ENCODE measurements at places on chromosomes 1 and 21. TPM values are rescaled to one million over a fixed set of nuclear protein-coding genes. Genes with fewer than 3 reads are reported as not detected.

DNA sequence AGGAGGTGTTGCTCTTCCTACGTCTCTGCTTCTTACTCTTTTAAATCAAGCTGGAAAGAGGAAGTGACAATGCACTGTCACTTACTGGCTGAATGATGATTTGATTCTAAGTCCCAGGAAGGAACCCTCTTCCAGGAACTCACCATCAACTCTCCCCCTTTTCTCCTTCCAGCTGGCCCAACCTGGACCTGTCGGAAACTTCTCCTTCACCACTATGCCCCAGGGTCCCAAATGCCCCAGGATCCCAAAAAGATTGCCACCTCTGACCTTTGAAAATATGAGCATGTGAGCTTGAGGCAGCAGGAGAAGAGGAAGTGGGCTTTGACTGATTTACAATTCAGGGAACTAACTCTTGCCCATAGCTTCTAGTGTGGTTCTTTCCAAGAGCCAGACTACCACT is 5.3 kb upstream of the ADAMTS5 start:
- no peak for ATAC-seq

The KMO gene
- 0.05 TPM for total RNA-seq

- no peak for ATAC-seq
These were observed 108.8 kb downstream of the NRIP1 start for GRCh38 chr21:14955936-14956520.

The ETNK2 gene
- total RNA-seq: 22.1 TPM

GRCh38 chr1:113694910-113695309 is 64.4 kb downstream of the PHTF1 start:
- no peak for ATAC-seq

- ATAC-seq: no peak
These were observed 159.8 kb downstream of the PBX1 start for GRCh38 chr1:164718821-164719220.

The SPRR2A gene
- 1.2 TPM for total RNA-seq

GRCh38 chr1:187474336-187474735 is 645.6 kb downstream of the PLA2G4A start:
- ATAC-seq: no peak

DNA sequence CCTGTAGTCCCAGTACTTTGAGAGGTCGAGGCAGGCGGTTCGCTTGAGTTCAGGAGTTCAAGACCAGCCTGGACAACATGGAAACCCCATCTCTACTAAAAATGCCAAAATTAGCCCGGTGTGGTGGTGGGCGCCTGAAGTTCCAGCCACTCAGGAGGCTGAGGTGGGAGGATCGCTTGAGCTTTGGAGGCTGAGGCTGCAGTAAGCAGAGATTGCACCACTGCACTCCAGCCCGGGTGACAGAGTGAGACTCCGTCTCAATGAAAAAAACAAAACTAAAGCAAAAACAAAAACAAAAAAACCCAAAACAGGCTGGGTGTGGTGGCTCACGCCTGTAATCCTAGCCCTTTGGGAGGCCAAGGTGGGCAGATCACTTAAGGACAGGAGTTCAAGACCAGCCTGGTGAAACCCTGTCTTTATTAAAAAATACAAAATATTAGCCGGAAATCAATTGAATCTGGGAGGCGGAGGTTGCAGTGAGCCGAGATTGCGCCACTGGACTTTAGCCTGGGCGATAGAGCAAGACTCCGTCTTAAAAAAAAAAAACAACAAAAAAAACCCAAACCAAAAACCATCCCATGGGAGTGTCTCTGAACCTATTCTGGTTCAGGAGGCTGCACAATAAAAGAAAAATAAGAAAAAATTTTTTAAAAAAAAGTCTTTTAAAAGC is 1.7 kb upstream of the CGN start:
- no peak for ATAC-seq

DNA sequence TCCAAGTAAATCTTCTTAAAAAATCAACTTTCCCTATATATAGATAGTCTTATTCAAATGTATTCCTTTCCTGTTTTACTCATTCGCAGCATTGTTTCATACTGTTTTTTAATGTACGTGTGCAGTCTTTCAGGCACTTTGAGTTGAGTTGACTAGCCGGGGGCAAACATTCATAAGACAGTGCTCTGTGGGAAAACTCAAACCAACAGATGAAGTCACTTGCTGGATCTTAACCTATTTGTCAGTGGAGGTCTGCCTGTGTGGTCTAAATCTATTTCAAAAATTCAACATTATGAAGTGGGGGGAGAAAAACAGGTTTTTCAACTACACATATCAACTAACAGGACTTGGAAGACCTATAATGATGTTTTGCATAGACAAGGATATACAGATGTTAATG is 6.2 kb downstream of the HSD11B1 start:
- ATAC-seq: no peak

DNA sequence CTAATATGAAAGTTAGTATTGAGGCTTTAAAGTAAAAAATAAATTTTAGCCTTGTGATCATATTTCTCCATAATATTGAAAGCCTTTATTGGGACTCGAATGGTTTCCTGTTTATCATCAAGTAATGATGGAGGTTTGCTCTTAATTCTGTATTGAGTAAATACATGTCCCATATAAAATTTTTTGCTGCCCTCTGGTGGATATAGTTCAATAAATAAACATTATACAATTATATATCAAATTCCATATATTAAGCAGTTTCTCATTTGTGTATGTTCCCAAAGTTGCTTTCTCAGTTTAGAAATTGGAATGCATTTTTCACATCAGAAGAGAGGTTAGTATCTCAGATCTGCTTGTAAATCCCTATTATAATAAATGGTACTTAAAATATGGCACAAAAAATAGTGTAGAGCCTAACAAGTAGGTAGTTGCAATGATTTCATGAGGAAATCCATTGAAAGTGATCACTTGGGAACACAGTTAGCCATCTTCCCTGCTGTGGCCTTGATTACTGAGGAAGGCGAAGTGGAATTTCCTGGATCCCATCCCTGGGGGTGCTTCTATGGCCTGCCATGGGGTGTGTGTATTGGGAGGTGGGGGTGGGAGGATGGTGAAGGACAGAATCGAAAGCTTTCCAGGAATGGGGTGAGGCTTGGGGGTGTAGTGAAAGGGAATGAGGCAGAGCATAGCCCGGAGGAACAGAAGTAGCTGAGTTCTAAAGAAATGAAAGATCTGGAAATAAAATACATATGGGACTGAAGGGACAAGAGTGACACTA is 84.1 kb upstream of the C21orf91 start:
- ATAC-seq: no peak

- ATAC-seq: no peak
These were observed 85.9 kb downstream of the TCP10L start for GRCh38 chr21:32499249-32500055.

DNA sequence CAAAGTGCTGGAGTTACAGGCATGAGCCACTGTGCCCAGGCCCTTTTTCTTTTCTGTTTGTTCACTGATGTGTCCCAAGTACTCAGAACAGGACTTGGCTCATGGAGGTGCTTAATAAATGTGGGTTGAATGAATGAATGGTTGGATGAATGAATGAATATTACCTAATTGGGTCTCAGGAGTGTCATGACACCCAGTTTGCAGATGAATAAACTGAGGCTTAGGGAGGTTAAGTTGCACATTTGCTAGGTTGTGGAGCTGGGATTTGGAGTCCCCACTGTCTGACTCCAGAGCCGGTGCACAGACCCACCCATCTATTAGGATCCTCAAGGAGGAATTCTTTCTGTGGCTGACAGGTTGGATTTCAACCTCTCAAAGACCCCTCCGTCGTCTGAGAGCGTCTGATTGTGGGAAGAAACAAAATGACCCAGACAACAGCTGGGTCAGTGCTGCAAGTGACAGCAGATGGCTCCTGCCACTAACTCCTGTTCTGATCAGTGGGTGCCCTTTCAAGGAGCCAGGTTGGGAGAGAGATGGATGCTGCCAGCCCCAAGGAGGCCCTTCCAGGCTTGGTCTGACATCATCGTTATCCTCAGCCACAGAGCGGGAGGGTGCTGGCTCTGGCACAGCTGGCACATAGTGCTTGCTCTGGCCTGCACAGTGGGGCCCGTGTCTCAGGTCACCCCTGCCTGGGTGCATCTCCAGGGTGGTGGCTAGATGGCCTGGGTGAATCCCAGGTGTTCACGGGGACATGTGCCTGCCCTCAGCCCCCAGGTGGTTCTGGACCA is 24.2 kb downstream of the ARHGEF10L start:
- no peak for ATAC-seq

The ZNF697 gene
- 40.6 TPM for total RNA-seq

The IQCC gene
- total RNA-seq: 13.7 TPM
